Activated T-cell treated with anti-CD3 and anti-CD28 coated beads, Interleukin-2, amount 50 U/mL, for 48 hours (primary cell): ENCODE measurements at places on chromosomes 2 and 18.

DNA sequence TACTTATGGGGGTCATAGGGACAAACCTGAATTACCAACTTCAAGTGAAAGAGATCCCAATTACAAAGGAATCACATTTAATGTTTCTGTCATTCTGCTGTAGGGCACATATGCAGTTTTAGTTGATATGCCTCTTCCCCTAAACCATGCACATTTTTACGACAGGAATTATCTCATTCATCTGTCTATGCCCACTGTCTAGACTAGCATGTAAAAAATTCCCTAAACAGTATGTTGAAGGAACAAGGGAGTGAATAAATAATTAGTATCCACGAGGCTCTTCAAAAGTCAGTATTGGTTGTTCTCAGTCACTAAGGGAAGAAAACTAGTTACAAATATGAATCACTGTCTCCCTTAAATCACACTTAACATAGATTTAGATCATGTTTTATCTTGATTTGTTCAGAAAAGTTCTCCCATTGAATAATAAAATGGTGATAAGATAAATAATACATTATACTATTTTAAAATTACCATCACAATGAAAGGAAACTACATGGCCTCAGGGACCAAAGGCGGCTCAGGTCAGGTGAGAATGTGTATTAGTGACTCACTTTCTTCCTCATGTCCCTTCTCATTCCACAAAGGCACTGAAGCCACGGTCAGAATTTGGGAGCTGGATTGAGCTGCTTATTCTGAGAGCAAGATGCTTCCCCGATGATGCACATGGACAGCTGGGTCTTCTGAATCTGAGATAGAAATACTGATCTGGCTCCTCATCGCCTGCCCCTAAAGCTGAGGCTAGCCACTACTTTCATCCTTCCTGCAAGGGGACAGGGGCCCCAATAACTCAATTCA, 29.1 kb downstream of the DYM start:
- no peak for DNase-seq

DNA sequence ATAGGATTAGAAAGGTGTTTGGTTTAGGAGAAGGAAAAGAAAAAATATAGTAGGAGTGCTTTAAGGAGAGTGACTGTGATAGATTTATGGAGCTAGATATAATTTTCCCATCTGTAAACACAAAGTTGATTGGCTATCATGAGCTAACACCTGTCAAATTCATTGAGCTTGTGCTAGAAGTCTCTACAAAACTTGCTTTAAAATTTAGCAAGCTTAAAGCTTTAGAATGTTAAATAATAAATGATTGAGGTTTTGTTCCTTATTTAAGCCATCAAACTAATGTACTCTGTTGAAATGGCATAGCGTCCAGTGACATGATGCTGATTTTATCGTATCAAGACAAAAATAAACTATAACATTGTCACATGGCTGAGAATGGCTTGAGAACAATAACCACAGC, 1497.4 kb upstream of the DDX18 start:
- no peak for DNase-seq

DNA sequence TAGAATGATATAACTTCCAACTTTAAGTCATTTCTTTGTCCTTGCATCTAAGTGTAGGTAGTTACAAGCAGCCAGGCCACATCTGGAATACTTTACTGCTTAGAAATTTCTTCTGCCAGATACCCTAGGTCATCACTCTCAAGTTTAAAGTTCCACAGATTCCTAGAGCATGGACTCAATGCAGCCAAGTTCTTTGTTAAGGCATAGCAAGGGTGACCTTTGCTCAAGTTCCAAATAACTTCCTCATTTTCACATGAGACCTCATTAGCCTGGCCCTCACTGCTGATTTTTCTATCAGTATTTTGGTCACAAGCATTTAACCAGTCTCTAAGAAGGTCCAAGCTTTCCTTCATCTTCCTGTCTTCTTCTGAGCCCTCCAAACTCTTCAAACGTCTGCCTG, 7.8 kb upstream of the UGT1A9 start:
- no peak for DNase-seq

GRCh38 chr18:40035966-40036365, 1919.1 kb upstream of the PIK3C3 start:
- no peak for DNase-seq

DNA sequence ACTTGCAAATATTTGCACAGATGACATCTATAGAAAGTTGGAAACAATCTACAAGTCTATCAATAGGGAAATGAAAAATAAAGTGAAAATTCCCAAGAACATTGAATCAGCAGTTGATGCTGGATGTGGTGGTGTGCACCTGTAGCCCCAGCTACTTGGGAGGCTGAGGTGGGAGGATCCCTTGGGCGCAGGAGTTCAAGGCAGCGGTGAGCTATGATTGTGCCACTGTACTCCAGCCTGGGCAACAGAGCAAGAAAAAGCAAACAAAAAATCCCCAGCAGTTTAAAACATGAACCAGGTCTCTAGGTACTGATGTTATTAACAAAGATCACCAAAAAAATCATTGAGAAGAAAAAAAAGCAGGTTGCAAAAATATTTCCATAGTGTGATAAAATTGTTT, 15.4 kb upstream of the NDUFV2 start:
- no peak for DNase-seq

DNA sequence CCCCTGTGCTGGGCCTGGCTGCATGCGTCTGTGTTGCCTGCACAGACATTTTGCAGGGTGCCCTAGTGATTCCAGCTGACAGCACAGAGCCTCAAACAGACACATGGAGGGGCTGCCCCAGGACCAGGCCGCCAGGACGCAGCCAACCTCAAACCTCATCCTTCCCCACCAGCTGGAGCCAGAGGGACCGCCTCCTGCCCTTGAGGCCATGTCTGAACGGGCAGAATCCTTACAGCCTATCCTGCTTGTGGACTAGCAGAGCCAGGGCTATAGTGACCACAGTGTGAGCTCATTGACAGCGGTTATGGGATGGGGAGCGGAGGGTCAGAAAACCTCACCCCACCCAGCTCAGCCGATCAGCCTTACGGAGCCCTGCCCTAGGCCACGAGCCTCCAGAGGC, 22.4 kb downstream of the ODC1 start:
- no peak for DNase-seq

- DNase-seq = no peak
Observed at GRCh38 chr2:45067859-45068570, 58.8 kb upstream of the SIX2 start.

- no peak for DNase-seq
Observed at GRCh38 chr2:162041485-162041884, 32.5 kb downstream of the DPP4 start.

- DNase-seq = no peak
Observed at GRCh38 chr2:215775106-215775505, 238.2 kb downstream of the MREG start.

DNA sequence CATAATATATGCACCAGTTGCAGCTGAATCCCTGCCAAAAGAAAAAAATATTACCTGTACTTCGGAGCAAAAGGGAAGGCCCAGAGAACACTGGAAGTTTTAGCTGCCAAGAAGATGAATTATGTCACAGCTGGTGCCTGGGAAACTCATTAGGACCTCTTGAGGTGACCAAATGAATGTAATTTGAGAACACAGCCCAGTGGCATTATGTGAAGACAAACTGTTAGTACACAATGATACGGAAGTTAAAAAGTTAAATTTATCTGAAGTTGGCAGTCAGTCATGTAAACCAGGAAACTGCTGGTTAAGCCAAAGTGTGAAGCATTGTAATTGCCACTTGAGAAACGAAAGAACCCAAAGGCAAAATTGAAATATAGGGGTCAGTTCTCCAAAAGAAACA, 80.7 kb downstream of the EML4 start:
- DNase-seq = no peak

- no peak for DNase-seq
Observed at GRCh38 chr2:102932501-102932900, 170.7 kb downstream of the TMEM182 start.

DNA sequence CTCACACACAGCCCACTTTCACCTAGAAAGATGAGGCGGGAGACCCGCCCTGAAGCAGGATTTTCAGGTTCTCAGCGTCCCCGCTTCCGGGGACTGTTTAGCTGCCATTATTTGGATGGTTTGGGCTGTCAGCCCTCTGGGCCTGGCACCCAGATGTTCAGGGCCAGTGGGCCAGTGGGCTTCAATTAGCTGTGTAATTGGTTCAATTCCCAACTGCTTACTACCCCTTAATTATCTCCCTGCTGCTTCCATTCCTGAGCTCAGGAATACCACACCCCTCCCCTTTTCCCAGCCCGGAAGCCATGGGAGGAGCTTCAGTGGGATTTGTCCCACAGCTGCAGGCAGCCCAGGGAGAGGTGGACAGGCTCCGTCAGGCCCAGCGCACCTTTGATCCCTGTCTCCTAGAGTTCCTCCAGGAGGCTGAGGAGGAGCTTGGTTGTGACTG, 114.1 kb upstream of the MYCN start:
- DNase-seq = no peak
